ENCODE measurements at places on chromosomes 13 and 19.

DNA sequence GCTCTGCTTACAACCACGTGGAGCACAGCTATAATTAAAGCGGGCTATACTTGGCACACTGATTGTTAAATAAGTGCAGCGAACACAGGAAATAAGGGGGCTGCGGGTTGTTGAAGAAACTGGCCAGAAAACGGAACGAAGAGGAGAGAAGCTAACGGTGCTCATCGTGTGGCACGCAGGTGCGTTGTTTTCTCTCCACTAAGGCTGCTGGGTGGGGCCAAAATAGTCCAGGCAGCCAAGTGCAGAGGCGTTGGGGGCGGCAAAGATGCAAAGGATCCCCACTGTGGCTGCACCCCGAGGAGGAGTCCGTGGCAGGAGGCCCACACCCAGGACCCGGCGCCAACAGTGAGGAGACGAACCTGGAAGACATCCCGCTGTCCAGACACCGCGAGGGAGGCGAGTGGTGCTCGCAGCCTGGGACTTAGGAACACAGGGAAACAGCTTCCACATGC, 8.1 kb upstream of the ARL11 start:
- no peak for DNase-seq

DNA sequence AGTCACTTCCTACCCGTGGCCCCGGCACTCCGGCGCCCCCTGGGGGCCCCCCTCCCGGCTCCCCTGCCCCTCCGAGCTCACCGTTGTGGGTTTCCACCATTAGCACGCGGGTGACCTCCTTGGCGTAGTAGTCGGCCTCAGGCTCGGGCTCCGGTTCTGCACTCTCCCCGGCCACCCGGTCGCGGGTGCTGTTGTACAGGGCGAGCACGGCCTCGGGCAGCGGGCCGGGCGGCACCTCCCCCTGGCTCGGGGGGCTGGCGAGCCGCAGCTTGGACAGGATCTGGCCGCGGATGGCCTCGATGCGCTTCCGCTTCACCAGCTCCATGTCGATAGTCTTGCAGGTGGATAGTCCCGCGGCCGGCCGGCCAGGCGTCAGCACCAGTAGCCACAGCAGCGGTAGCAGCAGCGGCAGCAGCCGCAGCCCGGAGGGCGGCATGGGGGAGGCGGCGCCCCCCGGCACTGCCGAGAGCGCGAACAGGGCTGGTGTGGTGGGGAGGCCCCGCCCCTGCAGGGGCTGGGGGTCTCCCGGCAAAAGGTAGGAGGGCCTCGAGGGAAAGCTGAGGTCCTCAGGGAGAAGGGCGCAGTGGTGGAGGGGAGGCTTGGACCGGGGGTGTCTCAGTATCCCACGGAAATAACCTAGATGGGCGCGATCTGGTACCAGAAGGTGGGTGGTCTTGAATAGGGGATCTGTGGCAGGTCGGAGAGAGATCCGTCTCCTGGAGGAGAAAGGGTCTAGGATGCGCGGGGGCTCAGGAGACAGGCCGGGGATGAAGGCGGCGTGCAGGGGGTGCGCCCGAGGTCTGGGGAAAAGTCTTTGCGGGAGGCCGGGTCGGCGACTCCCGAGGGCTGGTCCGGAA, 885 bp downstream of the TGFB1 start:
- no peak for DNase-seq

GRCh38 chr13:97113231-97114001, 108.7 kb upstream of the MBNL2 start:
- no peak for DNase-seq

GRCh38 chr13:113058129-113058987, 47.2 kb upstream of the F7 start:
- no peak for DNase-seq

- no peak for DNase-seq
These were observed 30.1 kb downstream of the GSX1 start for GRCh38 chr13:27822258-27822872.

DNA sequence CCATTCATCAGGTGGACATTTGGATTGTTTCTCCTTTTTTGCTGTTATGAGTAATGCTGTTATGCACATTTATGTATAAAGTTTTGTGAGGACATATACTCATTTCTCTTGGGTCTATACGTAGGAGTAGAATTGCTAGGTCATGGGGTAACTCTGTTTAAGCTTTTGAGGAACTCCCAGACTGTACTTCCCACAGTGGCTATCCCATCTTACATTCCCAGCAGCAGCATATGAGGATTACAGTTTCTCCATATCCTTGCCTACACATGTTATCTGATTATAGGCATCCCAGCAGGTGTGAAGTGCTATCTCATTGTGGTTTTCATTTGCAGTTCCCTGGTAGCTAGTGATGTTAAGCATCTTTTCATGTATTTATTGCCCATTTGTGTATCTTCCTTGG, 5.9 kb downstream of the ZSCAN22 start:
- DNase-seq = no peak

DNA sequence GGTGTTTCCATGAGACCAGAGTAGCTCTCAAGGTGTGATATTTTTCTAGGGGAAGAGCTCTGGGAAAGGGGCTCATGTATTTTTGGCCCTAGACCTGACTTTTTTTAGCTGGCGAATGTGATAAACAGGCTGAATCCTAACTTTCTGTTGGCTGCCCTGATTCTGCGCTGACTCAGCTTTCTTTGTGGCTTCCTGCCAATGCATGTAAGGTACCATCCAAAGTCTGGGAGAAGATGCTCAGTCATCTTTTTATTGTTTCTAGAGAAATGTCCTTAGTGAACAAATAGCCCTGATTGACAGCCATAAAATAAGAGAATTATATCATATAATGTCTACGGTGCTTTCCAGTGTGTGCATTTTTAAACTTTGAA, 113.6 kb upstream of the MBNL2 start:
- DNase-seq = peak; percentile 31

- no peak for DNase-seq
These were observed 7.6 kb downstream of the TPT1 start for GRCh38 chr13:45333251-45333976.

- DNase-seq = no peak
These were observed 26.2 kb downstream of the CELF5 start for GRCh38 chr19:3250675-3251074.

DNA sequence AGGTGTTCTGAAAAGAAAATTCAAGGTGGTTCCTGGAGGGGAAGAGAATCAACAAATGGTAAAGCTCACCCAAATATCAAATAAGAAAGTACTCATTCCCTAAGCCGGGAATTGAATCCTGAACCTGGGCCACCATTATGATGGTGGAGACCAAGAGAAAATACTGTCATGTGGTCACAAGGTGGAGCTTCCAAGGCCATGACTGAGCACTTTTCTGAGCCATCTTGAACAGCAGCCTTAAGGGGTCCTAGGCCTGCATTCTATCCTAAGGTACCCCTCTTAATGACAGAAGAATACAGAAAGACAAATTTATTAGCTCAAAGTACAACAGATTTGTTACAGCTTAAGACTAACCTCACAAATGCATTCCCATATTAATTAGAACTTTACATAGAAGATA, 9.6 kb downstream of the ZNF431 start:
- no peak for DNase-seq

DNA sequence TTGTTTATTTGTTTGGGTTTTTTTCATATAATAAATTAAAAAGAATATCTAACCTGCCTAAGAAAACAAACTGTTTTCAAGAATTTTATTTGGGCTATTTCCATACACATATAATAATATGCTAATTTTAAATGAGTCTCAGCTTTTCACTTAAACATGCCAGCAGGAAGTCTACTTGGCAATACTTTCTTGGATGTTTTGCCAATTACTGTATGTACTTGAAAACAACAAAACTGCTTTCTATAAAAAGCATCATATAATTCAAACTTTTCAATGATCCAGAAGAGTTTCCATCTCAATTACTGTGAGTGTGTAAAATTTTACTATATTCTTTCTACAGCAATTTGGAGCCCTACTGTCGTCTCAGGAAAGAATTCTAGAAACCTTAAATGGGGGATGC, 961.2 kb downstream of the PCDH17 start:
- DNase-seq = no peak

DNA sequence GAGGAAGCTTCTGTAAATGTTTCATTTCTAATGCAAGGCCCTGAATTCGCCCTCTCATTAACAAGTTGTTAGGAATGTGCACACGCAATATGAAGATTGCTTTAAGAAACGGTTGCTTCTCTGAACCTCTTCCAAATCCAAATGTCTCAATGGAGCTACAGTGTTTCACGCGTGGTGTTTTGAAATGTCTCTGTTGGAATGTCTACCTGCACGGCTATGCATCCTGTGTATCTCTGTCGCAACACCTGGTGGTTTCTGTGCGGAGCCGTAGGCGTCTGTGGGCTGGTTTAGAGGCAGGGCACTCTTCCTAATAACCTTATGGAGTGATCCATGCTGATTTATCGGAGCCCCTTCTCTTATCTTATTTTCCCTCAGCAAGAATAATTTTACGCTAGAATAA, 1584.2 kb upstream of the SLC10A2 start:
- no peak for DNase-seq

- DNase-seq = no peak
These were observed 27.7 kb upstream of the NFIC start for GRCh38 chr19:3338541-3339181.

DNA sequence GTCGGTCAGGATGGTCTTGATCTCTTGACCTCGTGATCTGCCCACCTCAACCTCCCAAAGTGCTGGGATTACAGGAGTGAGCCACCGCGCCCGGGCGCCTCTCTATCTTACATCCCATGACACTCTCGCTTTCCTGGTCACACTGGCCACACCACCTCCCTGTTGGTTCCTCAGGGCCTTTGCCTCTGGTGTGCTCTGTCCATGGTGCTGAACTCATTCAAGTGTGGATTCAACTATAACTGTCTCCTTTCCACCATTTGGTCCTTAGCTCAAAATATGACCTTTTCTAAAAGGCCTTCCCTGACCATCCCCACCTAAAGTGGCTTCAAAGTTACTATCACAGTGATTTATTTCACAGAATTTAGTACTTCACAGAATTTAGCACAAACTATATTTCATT, 3.7 kb upstream of the SMIM17 start:
- DNase-seq = no peak

GRCh38 chr19:19661675-19662251, 1.7 kb downstream of the ATP13A1 start:
- no peak for DNase-seq

- no peak for DNase-seq
These were observed 938 bp downstream of the CYTH2 start for GRCh38 chr19:48469934-48470680.

- no peak for DNase-seq
These were observed 308.1 kb downstream of the COG6 start for GRCh38 chr13:39963612-39964011.

DNA sequence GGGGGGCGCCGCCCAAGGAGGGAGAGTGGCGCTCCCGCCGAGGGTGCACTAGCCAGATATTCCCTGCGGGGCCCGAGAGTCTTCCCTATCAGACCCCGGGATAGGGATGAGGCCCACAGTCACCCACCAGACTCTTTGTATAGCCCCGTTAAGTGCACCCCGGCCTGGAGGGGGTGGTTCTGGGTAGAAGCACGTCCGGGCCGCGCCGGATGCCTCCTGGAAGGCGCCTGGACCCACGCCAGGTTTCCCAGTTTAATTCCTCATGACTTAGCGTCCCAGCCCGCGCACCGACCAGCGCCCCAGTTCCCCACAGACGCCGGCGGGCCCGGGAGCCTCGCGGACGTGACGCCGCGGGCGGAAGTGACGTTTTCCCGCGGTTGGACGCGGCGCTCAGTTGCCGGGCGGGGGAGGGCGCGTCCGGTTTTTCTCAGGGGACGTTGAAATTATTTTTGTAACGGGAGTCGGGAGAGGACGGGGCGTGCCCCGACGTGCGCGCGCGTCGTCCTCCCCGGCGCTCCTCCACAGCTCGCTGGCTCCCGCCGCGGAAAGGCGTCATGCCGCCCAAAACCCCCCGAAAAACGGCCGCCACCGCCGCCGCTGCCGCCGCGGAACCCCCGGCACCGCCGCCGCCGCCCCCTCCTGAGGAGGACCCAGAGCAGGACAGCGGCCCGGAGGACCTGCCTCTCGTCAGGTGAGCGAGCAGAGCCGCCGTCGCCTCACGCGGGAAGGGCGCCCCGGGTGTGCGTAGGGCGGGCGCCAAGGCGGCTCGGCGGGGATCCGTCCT, at the start of gene RB1:
RB1 (plus strand) TSS at position 393 of the 784 bp plus-strand sequence; CDS start at position 555, 162 bp downstream.
- DNase-seq = peak; percentile 80

DNA sequence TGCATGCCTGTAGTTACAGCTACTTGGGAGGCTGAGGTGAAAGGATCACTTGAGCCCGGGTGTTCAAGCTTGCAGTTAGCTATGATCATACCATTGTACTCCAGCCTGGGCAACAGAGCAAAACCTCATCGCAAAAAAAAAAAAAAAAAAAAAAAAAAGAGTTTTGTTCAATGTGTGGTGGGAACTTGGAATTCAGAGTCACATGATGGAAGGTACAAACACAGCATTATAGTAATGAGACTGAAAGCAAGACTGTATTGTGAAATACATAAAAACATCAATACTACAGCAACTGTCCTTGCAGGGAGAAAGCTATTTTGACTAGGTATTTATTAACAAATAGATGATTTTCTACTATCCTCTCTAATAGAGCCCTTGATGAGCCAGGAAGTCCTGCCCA, 393.2 kb downstream of the DLEU7 start:
- DNase-seq = no peak

GRCh38 chr19:41910992-41911888, 17.0 kb downstream of the ERFL start:
- DNase-seq = no peak

GRCh38 chr13:35086667-35087066, 144.6 kb downstream of the NBEA start:
- DNase-seq = no peak

DNA sequence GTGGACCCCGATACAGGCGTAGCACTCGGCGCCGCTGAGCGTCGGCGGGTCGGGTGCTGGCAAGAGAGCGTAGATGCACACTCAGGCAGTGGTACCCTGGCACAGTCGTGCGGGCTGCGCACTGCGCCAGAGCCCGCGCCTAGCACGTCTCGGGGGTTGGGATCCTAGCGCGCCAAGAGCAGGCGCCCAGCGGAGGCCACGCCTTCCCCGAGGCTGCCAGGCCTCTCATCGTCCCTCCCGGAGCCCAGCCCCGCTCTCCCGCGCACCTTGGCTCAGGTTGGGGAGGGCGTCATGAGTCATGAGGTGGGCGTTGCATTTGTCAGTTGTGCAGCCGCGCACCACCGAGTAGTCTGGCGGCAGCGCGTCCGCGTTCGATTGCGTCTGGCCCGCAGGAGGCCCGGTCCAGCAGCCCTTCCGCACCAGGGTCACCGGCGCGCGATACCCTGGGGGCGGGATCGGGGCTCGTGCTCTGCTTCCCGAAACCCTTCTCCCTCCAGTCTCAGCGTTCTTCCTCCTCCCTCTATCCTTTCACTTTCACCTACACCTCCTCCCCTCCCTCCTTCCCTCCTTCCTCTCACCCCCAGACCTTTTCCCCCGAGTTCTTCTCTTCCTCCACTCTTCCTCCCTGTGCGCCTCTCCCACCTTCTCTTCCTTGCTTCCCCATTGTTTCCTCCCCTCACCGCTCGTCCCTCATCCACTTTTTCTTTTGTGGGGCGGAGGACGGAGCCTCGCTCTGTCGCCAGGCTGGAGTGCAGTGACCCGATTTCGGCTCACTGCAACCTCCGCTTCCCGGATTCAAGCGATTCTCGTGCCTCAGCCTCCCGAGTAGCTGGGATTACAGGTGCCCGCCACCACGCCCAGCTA, 3.5 kb downstream of the LYPD5 start:
- peak; percentile 50 for DNase-seq

All from cerebellar cortex (tissue), 1 donor.